CD4-positive, alpha-beta T cell treated with Interleukin-17A for 4 hours (primary cell): ENCODE measurements at places on chromosomes 7 and 10.

DNA sequence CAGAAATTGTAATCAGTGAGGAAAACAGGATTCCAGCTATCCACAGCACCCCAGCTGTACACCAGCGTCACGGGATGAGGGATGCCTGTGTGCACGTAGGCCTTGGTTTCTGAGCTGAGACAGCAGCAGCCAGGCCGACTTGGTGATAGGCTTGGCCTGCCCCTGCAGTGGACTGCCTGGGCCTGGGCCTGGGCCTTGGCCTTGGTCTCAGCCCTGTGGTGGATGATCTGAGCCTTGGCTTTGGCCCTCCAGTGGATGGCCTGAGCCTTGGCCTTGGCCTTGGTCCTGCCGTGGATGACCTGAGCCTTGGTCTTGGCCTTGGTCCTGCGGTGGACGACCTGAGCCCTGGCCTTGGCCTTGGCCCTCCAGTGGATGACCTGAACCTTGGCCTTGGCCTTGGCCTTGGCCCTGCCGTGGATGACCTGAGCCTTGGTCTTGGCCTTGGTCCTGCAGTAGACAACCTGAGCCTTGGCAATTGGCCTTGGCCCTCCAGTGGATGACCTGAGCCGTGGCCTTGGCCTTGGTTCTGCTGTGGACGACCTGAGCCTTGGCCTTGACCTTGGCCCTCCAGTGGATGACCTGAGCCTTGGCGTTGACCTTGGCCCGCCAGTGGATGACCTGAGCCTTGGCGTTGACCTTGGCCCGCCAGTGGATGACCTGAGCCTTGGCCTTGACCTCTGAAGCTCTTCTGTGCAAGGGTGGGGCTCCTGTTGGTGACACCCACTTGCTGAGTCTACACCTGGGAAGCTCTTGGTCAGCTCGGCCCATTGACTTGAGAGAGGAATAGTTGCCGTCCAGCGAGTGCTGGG lies 93.8 kb downstream of the CUX1 start:
- DNase-seq = no peak

DNA sequence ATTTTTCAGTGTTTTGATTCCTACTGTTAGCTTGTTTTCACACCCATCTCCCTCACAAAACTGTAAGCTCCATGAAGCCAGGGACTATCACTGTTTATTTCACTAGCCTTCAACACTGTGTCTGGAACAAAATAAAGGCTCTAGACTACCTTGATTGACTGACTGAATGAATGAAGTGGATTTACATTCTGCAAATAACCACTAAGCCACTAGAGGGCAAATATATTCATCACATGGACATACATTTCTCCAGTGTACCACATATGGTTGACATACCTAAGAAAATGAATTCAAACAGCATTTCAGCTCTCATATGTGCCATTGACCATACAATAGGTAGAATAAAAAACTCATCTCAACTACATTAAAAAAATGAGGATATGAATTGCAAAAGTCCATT lies 185.9 kb downstream of the RAB11FIP2 start:
- DNase-seq = no peak

- DNase-seq = no peak
These were observed 35.8 kb upstream of the GNAI1 start for GRCh38 chr7:80098795-80099194.

DNA sequence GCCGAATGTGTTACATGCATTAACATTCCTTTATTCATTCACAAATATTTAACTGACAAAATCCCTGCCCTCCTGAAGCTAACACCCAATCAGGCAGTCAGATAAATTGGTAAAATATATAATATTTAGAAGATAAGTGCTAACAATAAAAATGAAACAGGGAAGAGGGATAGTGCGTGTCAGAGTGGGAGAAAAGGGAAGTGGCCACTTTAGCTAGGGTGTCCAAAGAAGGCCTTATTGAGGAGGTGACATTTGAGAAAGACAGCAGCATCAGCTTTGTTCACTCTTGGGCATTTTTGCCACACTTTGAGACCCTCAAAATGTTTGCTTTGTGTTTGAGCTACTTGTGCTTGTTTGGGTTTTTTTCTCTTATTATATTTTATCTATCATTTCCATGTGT lies 317.8 kb downstream of the SNX13 start:
- DNase-seq = no peak

GRCh38 chr7:82429408-82429807 lies 14.2 kb downstream of the CACNA2D1 start:
- no peak for DNase-seq

DNA sequence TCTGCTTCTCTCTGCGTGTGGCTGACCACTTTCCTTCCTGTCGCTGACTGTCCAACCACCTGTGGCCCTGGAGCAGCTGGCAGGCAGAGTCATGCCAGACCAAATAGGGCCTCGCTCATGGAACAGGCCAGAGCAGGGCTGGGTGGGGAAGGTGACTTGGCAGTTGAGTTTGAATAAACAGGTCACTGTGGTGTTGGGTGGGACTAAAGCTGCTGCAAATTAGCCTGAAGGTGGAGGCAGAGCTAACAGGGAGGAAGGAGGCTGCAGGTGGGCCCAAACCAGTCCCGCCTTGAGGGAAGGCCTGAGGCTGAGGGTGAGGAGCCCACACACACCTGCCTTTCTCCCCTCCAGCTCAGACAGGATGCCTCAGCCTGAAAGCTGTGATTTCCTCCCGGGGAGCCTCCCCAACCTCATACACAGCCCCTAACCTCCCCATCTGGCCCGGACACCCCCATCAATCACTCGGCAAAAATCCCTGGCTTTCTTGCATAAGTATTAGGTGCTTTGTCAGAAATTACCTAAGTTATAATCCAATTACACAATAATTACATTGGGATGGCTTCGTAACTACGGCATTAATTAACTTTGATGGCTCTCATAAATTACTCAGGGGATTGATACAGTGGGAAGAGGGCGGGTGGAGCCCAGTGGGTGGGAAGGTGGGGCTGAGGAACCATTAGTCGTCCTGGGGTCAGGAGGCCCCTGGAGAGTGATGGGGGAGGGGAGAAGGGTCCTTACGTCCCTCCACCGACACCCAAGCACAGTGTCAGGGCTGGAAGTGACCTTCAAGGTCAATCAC lies 97.7 kb upstream of the PCBD1 start:
- no peak for DNase-seq

GRCh38 chr7:138753610-138754009 lies 44.2 kb upstream of the TMEM213 start:
- DNase-seq = peak; percentile 29

GRCh38 chr7:90739716-90740115 lies 143.6 kb downstream of the CDK14 start:
- DNase-seq = no peak

- DNase-seq = no peak
These were observed 33.8 kb downstream of the MKI67 start for GRCh38 chr10:128092454-128092853.

DNA sequence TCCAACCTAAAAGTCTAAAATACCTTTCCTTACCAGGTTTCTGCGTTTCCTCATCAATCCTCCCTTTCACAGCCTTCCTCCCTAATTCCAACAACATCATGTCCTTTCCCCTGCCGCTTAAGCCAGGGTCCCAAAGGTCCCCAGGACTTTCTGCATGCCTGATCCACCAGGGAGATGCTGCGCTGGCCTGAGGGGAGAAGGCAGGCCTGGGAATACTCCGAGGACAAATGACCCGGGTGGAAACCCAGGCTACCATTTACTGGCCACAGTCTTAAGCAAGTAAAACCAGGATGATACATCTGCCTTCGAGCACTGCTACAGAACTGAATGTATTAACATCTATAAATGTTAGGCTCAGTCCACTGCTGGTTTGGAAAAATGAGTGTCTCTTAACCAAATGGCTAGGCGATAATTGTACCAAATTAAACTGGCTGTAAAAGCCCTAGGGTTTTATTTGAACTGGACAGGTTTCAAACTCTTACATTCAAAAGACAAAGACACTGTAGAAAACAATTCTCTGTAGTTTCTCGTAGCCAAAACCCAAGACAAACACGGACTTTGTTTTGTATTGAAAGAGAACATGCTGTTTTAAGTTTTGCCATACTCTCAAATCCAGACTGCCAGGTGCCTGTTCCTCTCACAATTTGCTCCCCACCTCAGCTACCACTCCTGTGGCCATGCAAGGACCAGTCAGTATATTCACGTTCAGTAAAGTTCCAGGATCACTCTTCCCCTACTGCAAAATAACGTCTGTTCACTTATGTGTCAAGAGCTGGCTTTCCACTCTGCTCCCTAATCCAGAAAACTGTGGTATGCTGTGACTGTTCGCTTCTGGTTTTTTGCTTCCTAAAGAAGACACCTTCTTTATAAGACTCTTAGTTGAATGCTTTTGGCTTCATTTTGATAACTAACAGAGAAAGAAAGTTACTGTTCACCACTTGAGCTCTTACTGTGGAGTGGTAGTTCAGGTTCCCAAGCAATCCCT lies 145.7 kb downstream of the RNF216 start:
- DNase-seq = no peak

DNA sequence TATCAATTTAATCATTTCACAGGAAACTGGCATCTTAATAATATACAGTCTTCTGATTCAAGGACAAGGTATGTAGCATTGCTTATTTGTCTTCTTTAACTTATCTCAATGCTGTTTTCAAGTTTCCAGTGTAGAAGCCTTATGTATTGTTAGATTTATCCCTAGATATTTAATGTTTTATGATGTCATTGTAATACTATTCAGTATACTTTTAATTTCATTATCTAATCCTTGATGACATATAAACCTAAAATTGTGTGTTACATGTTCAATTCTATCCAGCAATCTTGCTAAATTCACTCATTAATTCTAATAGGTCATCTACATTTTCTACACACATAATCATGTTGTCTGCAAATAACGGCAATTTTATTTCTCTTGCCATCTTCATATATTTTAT lies 126.3 kb upstream of the SEC61G start:
- no peak for DNase-seq

- no peak for DNase-seq
These were observed 13.0 kb downstream of the SCART1 start for GRCh38 chr10:133466683-133467275.

DNA sequence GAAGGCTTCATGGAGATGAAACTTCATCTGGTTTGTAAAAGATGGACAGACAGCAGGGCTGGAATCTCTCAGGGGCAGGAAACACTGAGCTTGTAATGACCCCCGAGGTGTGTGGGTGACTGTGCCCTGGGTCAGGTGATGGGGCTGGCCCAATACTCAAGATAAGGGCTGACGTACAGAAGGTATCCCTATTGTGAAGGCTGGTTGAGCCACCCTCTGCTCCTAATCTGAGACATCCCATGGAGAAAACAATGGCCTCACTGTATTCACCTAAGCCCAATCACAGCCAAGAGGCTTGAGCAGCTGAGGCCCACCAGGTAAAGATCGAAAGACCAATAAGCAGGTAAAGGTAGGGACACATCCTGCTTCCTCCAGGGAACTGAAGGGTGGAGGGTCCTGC lies 34.8 kb upstream of the NUB1 start:
- no peak for DNase-seq

GRCh38 chr7:37709631-37710509 lies 26.3 kb downstream of the GPR141 start:
- DNase-seq = no peak

- no peak for DNase-seq
These were observed 21.5 kb upstream of the AKR1C1 start for GRCh38 chr10:4941540-4942330.

- no peak for DNase-seq
These were observed 46.4 kb downstream of the TMEM168 start for GRCh38 chr7:112743811-112744210.

GRCh38 chr10:57657164-57657765 lies 610.4 kb downstream of the IPMK start:
- DNase-seq = no peak

DNA sequence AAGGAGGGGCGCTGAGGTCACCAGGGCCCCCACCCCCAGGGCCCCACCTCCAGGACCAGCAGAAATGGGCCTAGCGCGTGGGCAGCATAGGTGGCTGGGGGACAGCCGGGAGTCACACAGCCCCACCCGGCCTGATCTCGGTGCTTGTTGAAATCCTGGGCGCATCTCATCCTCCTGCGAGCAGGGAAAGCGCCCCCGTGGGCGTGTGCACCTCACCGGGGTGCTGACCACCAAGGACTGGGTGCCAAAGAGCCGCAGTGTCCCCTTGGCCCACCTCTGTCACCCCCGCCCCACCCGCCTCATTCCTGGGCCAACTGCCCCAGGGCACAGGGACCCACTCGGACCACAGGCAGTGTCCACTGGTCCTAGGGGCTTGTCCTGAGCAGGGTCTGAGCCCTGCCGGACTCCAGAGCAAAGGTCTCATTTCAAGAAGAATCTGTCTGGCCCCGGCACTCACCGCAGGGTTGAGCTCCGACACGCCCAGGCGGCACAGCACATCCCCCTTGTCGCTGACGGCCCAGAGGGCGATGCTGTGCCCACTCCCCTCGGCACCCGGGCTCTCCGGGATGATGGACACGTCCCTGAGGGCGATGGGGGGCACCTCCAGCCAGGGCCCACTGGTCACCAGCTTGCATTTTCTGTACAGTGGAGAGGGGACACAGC lies 11.4 kb downstream of the BHLHA15 start:
- no peak for DNase-seq

GRCh38 chr7:24932815-24933214 lies 47.2 kb downstream of the OSBPL3 start:
- no peak for DNase-seq

GRCh38 chr7:30301751-30302150 lies 17.4 kb downstream of the ZNRF2 start:
- DNase-seq = no peak

- peak; percentile 70 for DNase-seq
These were observed 20.3 kb upstream of the GIMAP2 start for GRCh38 chr7:150665089-150665748.

DNA sequence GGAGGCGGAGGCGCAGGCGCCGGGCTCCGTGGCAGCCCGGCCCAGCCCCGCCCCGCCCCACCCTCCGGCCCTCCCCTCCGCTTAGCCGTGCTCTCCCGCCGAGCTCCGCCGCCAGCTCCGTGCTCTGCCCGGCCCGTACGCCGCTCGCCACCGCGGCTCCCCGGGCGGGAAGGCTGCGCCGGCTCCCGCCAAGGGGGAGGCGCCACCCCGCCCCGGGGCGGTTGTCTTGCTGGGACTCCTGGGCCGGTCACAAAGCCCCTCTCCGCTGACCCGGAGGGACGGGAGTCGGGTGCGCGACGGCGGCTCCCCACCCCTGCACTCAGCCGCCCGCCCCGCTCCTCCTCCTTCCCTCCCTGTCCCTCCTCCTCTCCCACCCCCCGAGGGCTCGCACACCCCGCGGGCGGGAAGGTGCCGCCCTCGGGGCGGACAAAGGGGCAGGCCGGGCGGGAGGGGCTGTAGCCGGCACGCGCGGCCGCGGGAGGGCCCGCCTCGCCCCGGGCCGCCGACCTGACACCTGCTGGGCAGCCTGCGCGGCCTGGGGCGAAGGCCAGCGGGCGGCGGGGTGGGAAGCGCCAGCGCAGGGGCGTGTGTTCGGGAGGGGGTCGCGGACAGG lies 11.5 kb upstream of the SP8 start:
- no peak for DNase-seq
